ENCODE measurements at places on chromosomes 7 and 10.

- no peak for DNase-seq
Measured at GRCh38 chr7:111370002-111370401, 192.3 kb downstream of the IMMP2L start.

GRCh38 chr7:142646386-142647140, 102.7 kb upstream of the PRSS1 start:
- no peak for DNase-seq

- no peak for DNase-seq
Measured at GRCh38 chr10:131961777-131962662, 19.7 kb downstream of the BNIP3 start.

- DNase-seq = no peak
Measured at GRCh38 chr10:51014680-51015389, 59.5 kb upstream of the PRKG1 start.

GRCh38 chr7:117362294-117362888, 39.5 kb upstream of the WNT2 start:
- DNase-seq = no peak

GRCh38 chr7:30143748-30144251, 9.0 kb downstream of the MTURN start:
- no peak for DNase-seq

GRCh38 chr7:88757371-88757770, 2.1 kb upstream of the ZNF804B start:
- no peak for DNase-seq

- DNase-seq = no peak
Measured at GRCh38 chr7:83541187-83541960, 107.6 kb downstream of the SEMA3E start.

DNA sequence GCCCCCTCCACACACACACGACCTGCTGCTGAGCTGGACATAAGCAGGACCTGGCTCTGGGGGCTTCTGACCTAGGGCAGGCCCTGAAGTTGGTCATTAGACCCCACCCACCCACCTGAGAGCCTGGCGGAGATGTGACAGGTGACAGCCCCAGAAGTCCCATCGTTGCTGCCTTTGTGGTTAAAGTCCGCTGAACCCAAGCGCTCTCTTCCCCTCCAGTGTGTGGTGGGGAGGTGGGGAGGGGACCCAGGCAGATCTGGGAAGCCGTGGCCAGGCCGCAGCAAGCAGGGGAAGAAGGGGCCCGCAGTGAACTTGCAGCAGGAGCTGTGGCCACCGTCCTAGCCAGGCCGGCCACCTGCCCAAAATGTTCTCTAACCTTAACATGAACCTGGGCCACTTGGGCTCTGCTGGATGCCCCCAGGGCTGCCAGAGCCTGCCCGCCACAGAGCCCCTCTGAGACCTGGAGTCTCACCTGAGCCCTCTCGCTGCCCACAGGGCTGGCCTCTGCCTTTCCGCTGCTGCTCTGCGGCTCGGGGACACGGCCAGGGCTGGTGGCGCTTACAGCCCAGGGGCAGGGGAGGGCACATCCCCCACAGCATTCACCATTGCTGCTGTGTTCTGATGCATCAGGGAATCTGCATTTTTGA, 65.1 kb downstream of the LHPP start:
- DNase-seq = no peak

DNA sequence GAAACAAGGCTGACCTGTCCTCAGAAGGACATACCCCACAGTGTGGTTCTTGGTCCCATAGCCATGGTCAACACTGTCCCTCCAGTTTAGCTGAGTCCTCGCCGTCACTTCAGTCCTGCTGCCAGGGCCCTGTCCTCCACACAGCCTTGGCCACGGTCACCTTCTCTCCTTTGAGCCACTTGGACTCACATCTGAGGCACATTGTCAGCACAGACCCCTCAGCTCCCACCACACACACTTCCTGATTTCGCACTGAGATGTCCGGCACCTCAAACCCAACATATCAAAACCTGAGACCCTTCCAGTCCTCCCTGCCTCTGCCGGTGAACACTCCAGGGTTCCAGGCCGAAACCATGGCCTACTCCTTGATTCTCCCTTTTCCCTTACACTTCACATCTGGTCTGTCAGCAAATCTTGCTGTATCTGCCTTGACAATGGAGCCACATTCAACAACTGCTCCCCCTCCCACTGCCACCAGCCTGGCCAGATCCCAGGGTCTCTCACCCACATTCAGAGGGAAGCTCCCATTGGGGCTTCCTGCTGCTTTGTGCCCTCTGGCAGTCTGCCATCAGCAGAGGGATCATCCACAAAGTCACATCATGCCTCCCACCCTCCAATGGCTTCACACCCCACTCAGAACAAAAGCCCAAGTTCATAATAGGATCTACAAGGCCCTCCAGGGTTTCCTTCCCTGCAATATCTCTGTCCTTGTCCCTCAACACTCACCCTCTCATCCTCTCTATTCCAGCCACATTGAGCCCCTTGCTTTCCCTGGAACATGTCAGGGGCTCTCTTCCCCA, 219.6 kb upstream of the SHH start:
- no peak for DNase-seq

DNA sequence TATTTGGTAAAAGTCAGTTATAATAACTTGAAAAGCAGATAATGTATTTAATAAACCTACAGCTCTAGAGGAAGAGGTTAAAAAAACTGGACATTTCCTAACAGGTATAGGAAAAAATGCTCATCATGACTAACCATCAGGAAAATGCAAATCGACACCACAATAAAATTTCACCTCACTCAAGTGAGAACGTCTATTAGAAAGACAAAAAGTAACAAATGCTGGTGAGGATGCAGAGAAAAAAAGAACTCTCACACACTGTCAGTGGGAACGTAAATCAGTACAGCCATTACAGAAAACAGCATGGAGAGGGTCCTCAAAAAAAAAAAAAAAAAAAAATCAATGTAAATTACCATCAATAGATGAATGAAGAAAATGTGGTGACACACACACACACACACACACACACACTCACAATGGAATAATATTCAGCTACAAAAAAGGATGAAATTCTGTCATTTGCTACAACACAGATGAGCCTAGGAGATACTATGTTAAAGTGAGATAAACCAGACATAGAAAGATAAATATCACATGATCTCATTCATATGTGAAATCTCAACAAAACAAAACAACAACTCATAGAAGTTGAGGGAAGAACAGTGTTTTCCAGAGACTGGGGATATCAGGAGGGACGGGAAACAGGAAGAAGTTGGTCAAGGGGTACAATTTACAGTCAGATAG, 20.1 kb downstream of the EPC1 start:
- no peak for DNase-seq

DNA sequence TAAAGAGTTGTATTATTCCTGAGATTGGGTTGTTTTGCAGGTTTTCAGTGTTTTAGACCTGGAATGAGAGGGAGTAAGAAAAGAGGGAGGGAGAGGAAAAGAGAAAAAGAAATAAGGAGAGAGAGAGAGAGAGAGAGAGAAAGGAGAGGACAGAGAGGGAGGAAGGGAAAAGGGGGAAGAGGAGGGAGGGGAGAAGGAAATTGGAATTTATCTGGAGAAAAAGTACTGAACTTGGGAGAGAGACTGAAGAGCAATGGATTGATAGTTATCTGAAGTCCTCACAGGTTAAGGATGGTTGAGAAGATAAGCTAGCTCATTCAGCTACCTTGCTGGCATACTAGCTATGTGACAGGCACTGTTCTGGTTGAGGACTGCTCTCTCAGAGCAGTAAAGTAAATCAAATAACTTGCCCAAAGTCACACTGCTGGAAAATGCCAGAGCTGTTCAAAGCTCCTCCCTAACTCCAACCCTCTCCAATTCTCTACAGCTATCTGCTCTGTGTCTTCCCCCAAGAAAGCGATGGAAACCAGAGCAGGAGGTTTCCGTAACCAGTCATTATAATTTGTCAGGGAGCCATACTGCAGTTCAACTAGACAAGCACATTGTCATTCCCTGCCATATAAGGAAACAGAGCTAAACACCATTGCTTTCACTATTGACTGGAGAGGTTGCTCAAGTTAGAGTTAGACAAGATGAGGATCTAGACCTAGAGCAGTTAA, 10.7 kb downstream of the CALD1 start:
- DNase-seq = no peak

GRCh38 chr7:127514499-127514898, 70.9 kb downstream of the GCC1 start:
- no peak for DNase-seq

GRCh38 chr7:69438584-69439412, 159.5 kb upstream of the AUTS2 start:
- no peak for DNase-seq

- DNase-seq = no peak
Measured at GRCh38 chr7:1246871-1247526, 14.3 kb downstream of the UNCX start.

GRCh38 chr7:26340476-26341018, 48.9 kb downstream of the SNX10 start:
- no peak for DNase-seq

GRCh38 chr7:36911788-36912187, 187.5 kb upstream of the AOAH start:
- no peak for DNase-seq

DNA sequence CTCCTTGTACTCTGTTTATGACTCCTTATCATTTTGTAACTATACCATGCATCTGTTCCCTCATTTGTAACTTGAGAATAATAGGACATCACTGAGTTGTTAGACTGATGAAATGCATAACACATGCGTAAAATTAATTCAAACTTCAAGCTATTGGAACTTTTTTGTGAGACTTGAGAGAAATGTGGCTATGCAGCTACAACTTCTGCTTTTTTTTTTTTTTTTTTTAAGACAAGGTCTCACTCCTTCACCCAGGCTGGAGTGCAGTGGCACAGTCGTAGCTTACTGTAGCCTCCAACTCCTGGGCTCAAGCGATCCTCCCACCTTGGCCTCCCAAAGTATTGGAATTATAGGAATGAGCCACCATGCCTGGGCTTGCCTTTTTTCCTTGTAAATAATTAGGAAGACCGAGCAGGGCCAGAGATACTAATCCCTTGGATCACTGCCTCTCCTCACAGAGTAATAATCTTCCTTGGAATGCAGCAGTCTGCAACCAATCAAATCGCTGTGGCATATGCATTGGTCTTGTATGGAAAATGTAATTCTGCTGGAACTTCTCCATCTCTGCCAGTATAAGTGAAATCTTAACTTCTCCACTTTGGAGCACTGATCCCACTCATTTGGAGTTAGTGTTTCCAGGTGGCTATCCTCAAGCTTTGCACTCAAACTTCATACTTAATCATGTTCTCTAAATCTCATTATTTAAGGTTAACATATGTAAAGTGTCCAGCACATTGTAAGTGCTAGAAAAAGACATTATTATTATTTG, 2.0 kb upstream of the PANK1 start:
- peak; percentile 5 for DNase-seq

- no peak for DNase-seq
Measured at GRCh38 chr7:81725003-81725811, 44.6 kb downstream of the HGF start.
